ENCODE measurements at places on chromosomes 3 and 15. TPM values are rescaled to one million over a fixed set of nuclear protein-coding genes. Genes with fewer than 3 reads are reported as not detected.

Gene PTH1R
- not detected for total RNA-seq

DNA sequence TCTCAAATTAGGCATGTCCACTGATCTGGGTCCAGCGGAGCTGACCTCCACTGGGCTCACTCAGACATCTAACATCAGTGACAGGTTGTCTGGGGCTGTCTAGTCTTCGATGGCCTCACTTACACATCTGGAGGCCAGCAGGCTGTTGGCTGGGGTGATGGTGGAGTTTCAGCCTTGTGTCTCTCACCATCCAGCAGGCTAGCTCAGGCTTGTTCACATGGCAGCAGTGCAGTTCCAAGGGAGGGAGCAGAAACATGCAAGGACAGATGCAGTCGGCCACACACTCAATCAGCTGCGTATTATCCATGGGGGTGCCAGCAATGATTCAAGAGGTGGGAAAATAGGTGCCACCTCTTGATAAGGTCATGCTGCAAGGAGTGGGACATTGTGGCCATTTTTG lies 292.5 kb downstream of the SHQ1 start:
- peaks cover 7% of the 10 kb centered on the region for H3K36me3 ChIP-seq
- H3K4me3 ChIP-seq = no peak overlapping the region
- DNase-seq = no peak
- no peaks in the 10 kb centered on the region for H3K27me3 ChIP-seq
- no peak overlapping the region for H3K27ac ChIP-seq
- no peaks in the 10 kb centered on the region for H3K4me1 ChIP-seq

DNA sequence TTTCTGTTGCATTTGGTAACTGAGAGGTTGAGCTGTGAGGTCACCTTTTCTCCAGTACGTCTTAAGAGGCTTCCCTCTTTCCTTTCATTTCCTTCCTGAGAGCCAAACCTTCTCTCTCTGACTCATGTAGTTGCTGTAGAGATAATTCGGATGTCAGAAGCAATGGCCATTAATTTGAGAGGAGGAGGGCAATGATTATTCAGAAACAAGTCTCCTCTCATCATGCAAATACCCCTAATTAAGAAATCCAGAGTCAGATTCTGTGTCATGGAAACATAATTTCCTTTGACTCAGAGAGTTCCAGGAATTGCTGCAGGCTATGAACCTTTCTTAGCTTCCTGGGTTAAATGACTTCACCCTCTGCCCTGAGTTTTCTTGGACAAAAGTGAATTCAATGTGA lies 59.0 kb upstream of the GSK3B start:
- H3K4me3 ChIP-seq = no peak overlapping the region
- peaks cover 23% of the 10 kb centered on the region for H3K4me1 ChIP-seq
- peak overlapping the region; percentile 29 for H3K27ac ChIP-seq
- H3K27me3 ChIP-seq = no peaks in the 10 kb centered on the region

DNA sequence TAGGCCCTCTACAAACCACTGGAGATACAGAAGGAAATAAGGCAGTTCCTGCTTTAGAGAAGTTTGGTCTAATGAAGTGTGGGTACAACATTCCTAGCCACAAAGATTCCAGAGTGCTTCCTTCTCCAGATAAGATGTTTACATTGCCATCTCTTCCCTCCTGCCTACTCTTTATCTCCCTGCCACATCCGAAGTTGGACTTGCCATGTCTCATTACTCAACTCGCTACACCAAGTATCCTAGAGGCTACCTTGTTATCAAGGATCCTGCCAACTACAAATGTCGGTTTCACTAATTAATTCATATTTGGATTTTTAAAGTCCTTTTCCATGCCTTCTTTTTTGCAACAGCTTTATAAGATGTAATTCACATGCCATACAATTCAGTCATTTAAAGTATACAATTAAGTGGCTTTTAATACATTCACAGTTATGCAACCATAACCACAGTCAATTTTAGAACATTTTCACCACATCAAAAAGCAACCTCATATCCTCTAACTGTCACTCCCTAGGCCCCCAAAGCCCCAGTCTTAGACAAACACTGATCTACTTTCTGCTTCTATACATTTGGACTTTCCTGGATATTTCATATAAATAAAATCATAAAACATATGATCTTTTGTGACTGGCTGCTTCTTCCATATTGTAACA lies 53.7 kb upstream of the CSTA start:
- H3K4me3 ChIP-seq = no peak overlapping the region
- H3K36me3 ChIP-seq = no peaks in the 10 kb centered on the region

GRCh38 chr15:76178296-76179000 lies 118.7 kb downstream of the TMEM266 start:
- no peak overlapping the region for H3K27ac ChIP-seq
- H3K27me3 ChIP-seq = peaks cover 28% of the 10 kb centered on the region
- H3K36me3 ChIP-seq = no peaks in the 10 kb centered on the region
- H3K4me3 ChIP-seq = no peak overlapping the region
- peaks cover 1% of the 10 kb centered on the region for H3K4me1 ChIP-seq
- no peak for DNase-seq

DNA sequence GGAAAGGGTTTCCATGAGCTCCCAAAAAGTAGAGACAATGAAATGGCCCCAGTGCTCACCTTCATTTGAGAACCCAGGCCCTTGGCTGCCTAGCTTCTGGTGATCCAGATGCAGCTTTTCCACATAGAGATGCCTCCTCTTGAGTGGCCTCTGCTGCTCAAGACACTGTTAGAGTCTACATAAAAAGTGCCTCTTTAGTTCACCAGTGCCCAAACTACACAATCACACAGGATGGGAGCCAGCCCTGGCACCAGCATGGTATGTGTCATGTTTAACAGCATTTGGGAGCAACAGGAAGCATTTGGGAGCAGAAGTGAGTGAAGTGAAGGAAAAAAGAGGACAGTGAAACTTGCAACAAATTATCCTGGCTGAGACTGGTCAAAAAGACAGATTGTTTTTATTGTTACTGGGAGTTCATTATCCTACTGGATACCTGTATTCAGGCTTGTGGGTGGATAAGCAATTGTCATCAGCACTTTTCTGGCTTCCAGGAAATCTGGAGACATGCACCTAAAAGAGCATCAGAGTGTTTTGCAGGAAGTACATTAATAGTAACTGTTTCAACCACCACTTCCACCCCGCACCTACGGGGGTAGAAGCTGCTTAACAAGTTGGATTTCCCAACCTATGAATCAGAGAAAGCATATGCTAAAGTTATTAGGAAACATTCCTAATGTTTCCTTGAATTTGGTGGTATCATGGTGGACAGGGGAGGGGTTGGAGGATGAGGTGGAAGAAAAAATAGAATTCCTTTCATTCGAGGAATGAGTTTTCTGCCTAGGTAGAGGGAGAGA lies 416.2 kb downstream of the IGSF11 start:
- H3K27me3 ChIP-seq = no peaks in the 10 kb centered on the region
- no peak for DNase-seq
- H3K27ac ChIP-seq = no peak overlapping the region
- H3K4me1 ChIP-seq = no peaks in the 10 kb centered on the region
- H3K4me3 ChIP-seq = no peak overlapping the region

Gene C3orf49
- not detected for total RNA-seq

DNA sequence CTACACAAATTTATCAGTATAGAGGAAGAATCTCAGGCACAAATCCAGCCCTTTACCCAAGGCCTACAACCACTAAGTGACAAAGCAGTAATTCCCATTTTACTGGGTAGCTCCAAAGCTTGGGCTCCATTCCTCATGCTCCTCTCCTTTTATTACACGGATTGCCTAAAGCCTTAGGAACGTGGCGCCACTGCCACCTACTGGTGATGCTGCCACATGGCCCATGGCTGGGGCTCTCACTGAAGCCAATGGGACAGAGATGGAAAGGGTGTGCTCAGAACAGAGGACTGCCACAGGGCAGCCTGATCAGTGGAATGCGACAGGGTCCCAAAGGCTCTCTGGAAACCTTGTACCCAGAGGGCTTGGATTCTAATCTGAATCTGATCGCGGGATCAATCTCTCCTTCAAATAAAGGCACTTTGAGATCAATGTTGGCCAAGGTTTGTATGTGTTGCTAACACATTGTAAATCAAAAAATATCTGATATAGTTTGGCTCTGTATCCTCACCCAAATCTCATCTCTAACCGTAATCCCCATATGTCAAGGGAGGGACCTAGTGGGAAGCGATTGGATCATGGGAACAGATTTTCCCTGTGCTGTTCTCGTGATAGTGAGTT lies 33.5 kb upstream of the LYZL4 start:
- no peaks in the 10 kb centered on the region for H3K36me3 ChIP-seq
- H3K4me3 ChIP-seq = no peak overlapping the region
- peak; percentile 75 for DNase-seq
- no peaks in the 10 kb centered on the region for H3K4me1 ChIP-seq

- H3K4me3 ChIP-seq = no peak overlapping the region
- H3K27me3 ChIP-seq = peaks cover 6% of the 10 kb centered on the region
- no peak overlapping the region for H3K27ac ChIP-seq
- no peak for DNase-seq
- no peaks in the 10 kb centered on the region for H3K36me3 ChIP-seq
These were observed 113.4 kb downstream of the FEZF2 start for GRCh38 chr3:62259924-62260323.

- no peaks in the 10 kb centered on the region for H3K27me3 ChIP-seq
- H3K36me3 ChIP-seq = peaks cover 55% of the 10 kb centered on the region
- peaks cover 3% of the 10 kb centered on the region for H3K4me1 ChIP-seq
- no peak for DNase-seq
These were observed 80.1 kb downstream of the AQR start for GRCh38 chr15:34889476-34889875.

GRCh38 chr3:188104050-188104449 lies 49.9 kb upstream of the LPP start:
- no peak overlapping the region for H3K4me3 ChIP-seq
- H3K4me1 ChIP-seq = no peaks in the 10 kb centered on the region
- no peak overlapping the region for H3K27ac ChIP-seq
- no peaks in the 10 kb centered on the region for H3K27me3 ChIP-seq
- no peaks in the 10 kb centered on the region for H3K36me3 ChIP-seq

Gene RSL24D1
- 181 TPM for total RNA-seq

Gene APEH
- 189 TPM for total RNA-seq

Gene BLOC1S6
- 49.7 TPM for total RNA-seq

DNA sequence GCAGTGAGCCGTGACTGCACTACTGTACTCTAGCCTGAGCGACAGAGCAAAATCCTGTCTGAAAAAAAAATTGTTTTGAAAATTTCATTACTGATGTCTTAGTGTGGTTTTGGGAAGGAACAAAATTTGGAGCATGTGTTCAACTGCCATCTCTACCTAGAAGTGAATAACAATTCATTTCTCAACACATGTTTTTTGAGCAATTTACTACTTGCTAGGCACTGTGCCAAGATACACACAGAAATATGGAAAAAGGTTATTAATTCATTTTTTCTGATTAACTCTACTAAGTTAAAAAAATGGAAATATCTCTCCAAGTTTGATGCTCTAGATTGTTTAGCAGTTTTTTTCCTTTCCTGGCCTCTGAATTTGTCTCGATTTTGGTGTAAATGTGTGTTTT lies 5.2 kb upstream of the TCF12 start:
- H3K4me1 ChIP-seq = peaks cover 18% of the 10 kb centered on the region
- H3K36me3 ChIP-seq = peaks cover 7% of the 10 kb centered on the region
- no peak overlapping the region for H3K4me3 ChIP-seq
- no peaks in the 10 kb centered on the region for H3K27me3 ChIP-seq
- H3K27ac ChIP-seq = no peak overlapping the region

GRCh38 chr15:91692596-91692995 lies 160.9 kb upstream of the SLCO3A1 start:
- no peaks in the 10 kb centered on the region for H3K36me3 ChIP-seq
- H3K4me1 ChIP-seq = no peaks in the 10 kb centered on the region
- H3K27me3 ChIP-seq = no peaks in the 10 kb centered on the region
- DNase-seq = no peak

DNA sequence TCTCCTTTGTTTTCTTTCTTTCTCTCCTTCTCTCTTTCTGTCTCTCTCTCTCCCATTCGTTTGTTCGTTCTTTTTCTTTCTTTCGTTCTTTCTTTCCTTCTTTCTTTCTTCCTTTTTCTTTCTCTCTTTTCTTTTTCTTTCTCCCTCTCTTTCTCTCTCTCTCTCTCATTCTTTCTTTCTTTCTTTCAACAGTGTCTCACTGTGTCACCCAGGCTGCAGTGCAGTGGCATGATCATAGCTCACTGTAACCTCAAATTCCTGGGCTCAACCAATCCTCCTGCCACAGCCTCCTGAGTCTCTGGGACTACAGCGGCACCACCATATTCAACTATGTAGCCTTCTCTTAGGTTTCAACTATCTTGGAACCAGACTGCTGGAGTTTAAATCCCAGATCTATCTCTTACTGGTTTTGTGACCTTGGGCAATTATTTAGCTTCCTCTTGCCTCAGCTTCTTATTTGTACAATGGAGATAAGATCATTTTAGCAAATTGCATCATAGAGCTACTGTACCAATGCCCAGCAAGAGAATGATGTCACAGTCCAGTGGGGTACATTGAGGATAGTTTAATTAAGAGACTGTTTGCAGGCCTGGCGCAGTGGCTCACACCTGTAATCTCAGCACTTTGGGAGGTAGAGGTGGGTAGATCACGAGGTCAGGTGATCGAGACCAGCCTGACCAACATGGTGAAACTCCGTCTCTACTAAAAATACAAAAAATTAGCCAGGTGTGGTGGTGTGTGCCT lies 27.3 kb upstream of the PARL start:
- no peak overlapping the region for H3K4me3 ChIP-seq
- no peak for DNase-seq

DNA sequence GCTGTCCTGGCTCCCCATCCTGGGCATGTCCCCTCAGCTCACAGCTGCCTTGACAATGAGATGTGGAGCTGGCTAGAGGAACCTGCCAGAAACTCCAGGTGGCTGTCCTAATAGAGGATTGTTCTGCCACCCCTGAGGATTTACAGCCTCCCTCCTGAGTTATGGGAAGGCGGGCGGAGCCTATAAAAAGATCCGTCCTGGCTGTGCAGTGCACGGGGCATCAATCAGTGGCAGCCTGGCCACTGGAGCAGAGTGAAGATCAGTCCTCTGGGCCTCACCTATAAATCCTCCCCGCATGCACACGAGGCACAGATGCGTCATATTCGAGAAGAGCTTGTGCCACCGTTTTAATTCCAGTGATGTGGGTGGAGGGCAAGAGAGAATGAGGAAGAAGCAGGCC lies 90.0 kb downstream of the MEGF11 start:
- H3K4me1 ChIP-seq = no peaks in the 10 kb centered on the region
- no peak for DNase-seq

GRCh38 chr3:94285872-94286271 lies 223.0 kb downstream of the NSUN3 start:
- H3K36me3 ChIP-seq = no peaks in the 10 kb centered on the region
- no peak overlapping the region for H3K27ac ChIP-seq
- H3K4me3 ChIP-seq = no peak overlapping the region
- no peak for DNase-seq

- H3K4me1 ChIP-seq = peaks cover 15% of the 10 kb centered on the region
- H3K36me3 ChIP-seq = no peaks in the 10 kb centered on the region
- no peak overlapping the region for H3K27ac ChIP-seq
- no peak overlapping the region for H3K4me3 ChIP-seq
These were observed 291.6 kb upstream of the CFAP20DC start for GRCh38 chr3:59341459-59341858.

DNA sequence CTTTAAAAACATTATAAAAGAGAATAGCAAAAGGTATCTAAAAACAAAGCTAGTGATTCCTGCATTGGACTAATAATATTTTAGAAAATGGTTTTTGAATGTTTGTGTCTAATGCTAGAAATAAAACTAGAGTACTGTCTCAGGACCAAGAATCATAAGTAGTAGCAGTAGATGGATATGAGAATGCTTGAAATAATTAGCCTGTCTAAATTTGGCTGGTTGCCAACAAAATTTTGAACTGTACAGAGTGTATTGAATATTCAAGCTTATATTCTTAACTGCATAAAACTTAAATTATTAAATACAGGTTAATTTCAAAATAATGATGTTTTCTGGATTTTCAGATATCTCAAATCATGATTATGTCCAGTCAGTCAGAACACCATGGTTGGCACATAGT lies 14.0 kb downstream of the ABHD5 start:
- H3K27ac ChIP-seq = no peak overlapping the region
- H3K4me3 ChIP-seq = no peak overlapping the region
- H3K36me3 ChIP-seq = peaks cover 13% of the 10 kb centered on the region
